ENCODE measurements at places on chromosomes 2 and 18.
A peak's percentile ranks its signal among the peaks of the same experiment; 100 is the strongest.

GRCh38 chr2:192162392-192163042 is 32.2 kb downstream of the TMEFF2 start:
- peak; percentile 29 for DNase-seq

DNA sequence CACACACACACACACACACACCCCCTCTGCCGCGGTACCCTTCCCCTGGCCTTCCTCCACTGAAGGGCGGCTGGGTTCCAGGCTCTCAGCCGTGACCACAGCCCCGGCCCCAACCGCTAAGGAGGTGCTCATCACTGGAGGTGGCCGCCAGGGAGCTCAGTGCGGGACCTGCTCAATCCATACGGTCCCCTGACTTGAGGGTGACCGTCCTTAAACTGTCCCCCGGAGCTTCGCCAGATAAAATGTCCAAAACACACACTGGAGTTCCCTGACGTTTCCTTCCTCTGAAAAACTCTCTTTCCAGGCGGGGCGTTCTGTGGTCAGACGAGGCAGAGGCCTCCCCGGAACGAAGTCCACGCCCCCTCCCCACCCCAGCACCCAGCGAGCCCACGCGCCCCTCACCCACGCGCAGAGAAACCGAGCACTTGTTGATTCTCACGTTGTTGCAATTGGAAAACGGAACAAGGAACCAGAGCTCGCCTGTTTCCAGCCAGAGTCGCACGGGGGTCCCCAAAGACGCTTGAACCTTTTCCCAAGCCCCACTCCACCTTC is 1.4 kb downstream of the MBP start:
- no peak for DNase-seq

- DNase-seq, result no peak
Observed at GRCh38 chr2:173307293-173307692, 47.4 kb upstream of the CDCA7 start.

DNA sequence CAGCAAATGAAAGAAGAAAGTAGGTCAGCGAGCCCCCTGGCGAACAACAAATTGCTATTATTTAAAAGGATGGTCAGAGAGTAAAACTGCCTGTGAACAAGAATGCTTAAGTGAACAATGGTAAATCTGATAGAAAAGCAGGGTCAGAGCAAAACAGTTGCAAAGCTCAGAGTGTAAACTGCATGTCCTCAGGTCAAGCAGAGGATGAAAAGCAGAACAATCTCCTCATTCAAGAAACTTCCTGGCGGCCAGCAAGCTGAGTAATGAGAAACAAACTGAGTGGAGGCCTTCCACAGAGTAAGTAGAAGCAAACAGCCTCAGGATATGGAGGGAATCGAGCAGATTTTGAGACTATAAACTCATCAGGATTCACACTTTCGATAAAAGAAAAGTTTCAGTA is 117.9 kb downstream of the PPP1R1C start:
- DNase-seq, result no peak

DNA sequence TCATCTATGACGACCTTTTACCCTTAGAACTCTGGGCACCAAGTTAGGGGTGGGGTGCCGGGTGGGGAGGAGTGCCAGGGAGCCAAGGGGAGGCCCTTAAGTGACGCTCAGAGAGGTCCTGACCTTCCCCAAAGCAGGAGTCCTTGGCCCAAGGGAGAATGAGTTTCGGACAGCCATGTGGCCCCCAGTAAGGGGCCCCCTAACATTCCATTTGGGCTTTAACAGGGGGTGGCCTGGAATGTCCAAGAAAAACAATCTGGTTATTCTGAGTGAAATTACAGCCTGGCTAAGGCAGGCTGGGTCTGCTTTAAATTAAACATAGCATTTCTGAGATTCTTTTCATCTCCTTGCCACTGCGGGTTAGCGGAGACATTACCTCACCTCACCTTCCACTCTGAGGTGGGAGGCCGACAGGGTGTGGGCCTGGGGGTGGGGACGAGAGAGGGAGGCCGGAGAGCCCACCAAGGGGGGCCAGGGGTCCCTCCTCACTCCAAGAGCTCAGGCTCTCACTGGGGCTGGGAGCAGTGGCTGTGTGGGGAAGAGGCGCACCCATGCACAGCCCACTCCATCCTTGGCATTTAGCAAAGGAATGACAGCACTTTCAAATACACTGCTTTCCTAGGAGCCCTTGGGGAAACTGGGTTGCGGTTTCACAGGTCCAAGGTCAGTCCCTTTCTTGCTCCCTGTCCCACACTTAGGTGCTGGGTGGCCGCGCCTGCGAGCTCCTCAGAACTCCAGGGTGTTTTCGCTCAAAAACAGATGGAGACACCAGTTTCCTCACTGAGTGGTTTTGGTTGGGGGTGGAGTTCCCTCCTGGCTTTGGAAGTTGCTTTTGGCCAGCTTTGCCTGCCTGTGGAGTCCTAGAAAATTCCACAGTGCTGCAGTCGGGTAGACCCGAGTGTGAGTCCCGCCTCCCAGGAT is 107.4 kb downstream of the POLR1A start:
- no peak for DNase-seq

GRCh38 chr2:14930441-14930840 is 297.9 kb downstream of the LRATD1 start:
- no peak for DNase-seq

- DNase-seq, result no peak
Observed at GRCh38 chr18:57816208-57816954, 13.3 kb upstream of the ATP8B1 start.

GRCh38 chr2:29033172-29033571 is 41.2 kb downstream of the PCARE start:
- no peak for DNase-seq

GRCh38 chr2:200235533-200235932 is 71.0 kb upstream of the SPATS2L start:
- no peak for DNase-seq

DNA sequence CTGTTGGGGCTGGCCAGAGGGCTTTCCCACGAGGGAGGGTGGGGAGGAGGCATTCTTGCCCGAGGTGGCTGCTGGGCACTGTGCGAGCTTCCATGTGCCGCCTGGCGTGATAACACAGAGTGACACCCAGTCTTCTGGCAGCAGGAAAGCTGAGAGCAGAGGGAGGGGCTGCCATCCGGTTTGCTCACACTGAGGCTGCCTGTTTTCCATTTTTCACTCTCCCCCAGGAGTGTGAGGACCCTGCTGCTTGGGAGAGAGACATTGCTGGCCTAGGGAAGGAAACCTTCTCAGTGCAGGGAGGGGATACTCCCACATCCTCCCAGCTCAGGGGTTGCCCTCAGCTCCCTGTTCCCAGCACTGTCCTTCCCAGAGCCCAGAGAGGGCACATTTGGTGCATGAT is 73.1 kb downstream of the INHBB start:
- no peak for DNase-seq

GRCh38 chr2:206856513-206856912 is 82.8 kb upstream of the CPO start:
- DNase-seq, result no peak

DNA sequence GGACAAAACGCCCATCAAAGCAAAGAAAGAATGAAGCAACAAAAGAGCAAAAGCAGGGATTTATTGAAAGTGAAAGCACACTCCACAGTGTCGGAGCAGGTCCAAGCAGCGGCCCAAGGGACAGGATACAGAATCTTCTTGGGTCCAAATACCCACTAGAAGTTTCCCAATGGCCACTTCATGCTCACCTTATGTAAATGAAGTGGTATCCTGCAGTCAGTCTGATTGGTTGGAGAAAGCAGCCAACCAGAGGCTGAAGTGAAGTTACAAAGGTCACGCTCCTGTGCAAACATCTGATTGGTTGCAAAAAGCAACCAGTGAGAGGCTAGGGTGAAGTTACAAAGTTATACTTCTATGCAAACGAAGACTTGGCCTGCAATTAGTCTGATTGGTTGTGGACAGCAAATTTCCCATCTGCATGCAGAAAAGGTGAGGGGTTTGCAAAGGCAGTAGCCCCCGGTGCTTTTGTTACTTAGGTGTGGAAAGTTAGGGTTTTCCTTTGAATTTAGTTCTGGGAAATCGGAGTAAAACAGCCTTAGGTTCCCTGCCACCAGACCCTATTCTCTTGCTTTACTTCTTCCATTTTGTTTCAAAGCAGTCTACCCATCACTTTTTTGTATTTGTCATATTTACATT is 12.9 kb downstream of the DUSP19 start:
- no peak for DNase-seq

DNA sequence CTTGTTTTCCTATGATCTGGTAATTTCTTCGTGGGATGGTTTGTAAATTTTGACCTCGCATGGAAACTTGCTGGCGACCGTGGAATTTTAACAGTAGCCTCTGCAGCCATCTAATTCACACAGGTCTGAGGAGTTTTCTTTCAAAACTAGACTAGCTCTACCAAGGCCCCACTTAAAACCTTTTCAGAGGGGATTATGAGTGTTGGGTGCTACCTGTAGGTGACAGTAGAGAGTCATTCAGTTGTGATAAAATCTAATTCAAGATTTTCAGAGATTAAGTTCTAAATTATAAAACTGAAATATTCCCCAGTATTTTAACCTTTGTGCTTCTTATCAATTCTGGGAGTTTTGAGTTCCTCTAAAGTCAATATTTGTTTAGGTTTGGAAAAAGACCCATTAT is 31.0 kb downstream of the THSD7B start:
- no peak for DNase-seq

- DNase-seq, result no peak
Observed at GRCh38 chr2:231007286-231008098, 11.6 kb downstream of the SPATA3 start.

DNA sequence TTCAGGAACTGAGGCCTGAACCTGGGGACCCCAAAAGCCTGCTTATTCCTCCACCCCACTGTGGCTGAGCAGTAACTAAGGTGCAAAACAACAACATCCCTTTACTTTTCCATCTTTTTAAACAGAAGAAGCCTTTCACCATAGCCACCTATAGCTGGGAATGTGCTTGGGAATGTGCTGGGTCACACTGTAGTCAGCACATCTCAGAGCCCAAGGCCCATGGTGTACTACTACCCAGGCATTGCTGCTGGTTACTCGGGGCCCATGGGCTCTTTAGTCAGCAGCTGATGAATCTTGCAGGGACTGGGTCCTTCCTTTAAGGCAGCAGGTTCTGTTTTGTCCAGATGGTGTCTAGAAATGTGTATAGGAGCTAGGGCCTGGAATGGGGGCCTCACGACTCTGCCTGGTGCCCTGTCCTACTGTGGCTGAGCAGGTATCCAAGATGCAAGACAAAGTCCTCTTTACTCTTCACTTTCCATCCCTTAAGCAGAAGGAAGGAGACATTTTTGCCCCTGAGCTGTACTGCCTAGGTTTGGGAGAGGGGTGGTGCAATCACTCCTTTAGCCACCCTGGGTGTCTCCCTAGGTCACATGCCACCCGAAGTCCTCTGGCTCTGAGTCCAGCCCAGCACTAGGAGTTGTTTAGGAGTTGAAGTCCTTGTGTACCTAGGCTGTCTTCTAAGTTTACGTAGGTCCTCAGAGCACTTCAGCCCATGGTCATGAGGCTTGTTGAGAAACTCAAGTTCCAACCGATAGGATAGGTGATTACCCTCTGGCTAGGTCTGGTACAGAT is 70.1 kb downstream of the OXER1 start:
- DNase-seq, result no peak

DNA sequence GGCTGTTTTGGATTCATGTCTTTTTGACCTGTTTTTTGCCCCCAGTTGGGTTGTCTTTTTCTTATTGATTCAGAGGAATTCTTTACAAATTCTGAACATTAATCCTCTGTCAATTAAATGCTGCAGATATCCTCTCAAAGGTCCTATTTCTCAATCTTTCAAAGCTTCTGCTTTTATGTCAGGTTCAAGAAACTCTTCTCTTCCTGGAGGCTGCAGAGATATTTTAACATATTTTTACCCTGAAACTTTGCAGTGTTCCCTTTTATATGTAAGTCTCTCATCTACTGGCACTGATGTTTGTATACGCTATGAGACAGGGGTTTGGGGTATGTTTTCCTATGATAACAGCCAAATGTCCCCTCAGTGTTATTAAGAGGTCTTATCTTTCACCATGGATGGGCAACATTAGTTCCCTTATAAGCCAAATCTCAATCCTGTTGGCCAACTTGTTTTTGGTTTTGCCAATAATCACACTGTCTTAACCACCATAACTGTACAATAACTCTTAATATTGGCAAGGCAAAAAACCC is 159.3 kb downstream of the HDAC4 start:
- no peak for DNase-seq

DNA sequence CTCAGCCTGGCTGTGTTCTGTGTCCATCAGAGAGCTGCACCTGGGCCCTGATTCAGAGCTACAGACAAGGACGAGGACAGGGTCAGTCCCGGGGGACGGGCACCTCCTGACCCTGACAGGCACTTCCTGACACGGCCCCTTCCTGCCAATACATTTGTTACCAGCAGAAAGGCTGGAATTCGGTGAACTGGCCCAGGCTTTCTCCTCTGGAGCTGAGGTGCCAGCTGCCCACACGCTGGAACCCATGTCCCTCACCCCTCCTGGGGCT is 12.3 kb upstream of the ZNF519 start:
- DNase-seq, result no peak

DNA sequence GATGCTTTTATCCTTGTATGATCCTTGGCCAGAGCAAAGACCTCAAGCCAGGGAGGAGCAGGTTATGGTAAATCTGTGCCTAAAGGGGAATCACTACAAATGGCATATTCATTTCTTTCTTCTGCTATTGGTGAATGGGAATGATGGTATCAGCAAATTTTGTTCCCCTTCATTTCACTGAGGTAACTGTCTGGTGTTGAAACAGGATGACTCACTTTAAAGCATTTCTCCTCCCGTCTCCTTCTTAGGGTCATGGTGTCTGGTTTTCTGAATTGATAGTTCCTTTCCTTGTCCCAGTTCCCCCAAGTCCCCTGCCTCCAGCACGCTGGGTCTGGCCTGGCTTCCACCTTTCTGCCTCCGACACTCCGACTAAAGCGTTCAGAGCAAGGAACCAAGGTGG is 109.2 kb downstream of the MREG start:
- DNase-seq, result no peak

- no peak for DNase-seq
Observed at GRCh38 chr2:7333189-7333765, 416.1 kb downstream of the RNF144A start.

GRCh38 chr2:226726546-226726945 is 73.1 kb downstream of the IRS1 start:
- no peak for DNase-seq

DNA sequence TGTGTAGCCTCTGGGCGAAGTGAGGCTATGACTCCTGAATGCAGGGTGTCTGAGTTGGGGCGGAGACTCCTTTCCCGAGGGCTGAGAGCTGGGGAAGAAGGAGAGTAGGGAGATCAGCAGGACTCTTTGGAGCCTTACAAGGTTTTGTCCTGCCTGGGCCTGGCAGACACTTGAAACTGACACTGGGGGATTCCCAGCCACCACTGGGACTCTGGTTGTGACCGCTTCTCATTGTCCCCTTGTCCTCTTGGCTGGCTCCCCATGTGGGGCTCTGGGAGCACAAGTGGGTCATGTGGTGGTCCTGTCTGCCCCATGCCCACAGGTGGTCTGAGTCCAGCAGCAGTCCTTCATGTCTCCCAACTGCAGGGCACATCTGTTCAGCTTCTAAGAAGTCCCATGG is 78.2 kb upstream of the MGAT4A start:
- no peak for DNase-seq

All from stimulated activated CD8-positive, alpha-beta memory T cell treated with anti-CD3 and anti-CD28 coated beads, Interleukin-4, amount 100 ng/mL, for 1 hour (primary cell).